ENCODE measurements at places on chromosomes 6 and 20. TPM values are rescaled to one million over a fixed set of nuclear protein-coding genes. Genes with fewer than 3 reads are reported as not detected.

Gene ISM1
- total RNA-seq = 0.47 TPM

Gene FAM210B
- 13.0 TPM for total RNA-seq

Gene SIM1
- not detected for total RNA-seq

Gene SDHAF4
- total RNA-seq = 15.7 TPM

Gene MEI4
- total RNA-seq = not detected

Gene MAFB
- 0.25 TPM for total RNA-seq

Gene LST1
- not detected for total RNA-seq

Gene DSP
- total RNA-seq = 0.02 TPM

Gene TP53TG5
- total RNA-seq = not detected
